ENCODE measurements at places on chromosomes 3 and 15.

GRCh38 chr3:65635657-65636056 lies 403.1 kb downstream of the MAGI1 start:
- no peak for DNase-seq

DNA sequence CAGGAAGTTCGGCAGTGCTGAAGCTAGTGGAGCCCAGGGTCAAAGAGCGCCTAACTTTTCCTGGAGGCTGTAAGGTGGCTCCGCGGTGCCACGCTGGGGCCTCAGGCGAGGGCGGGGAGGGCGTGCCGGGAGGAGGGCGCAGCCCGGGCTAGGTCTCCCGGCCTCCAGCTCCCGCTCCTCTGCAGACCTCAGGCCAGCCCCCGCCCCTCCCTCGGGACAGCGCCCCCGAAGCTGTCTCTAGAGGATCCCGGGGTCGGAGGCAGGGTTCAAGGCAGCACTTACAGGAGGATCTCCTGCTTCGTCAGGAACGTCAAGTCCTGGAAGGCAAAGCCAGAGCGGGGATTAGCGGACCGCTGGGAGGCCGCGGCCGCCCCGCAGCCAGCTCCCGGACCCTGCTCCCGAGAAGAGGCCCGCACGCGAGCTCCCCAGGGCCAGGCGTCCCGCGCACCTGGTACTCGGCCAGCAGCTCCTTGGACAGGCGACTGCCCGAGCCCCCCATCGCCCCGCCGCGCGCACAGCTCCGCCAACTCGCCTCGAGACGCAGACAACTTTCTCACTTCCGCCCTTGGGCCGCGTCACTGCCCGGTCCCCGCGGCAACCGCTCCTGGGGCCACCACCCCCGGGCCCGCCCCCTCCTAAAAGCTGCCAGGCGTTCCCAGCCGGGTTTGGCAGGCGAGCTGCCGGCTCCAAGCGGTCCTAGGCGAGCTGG lies at the start of gene CIB1:
Gene CIB1, minus strand, starts transcription at position 555 of the 709 bp plus-strand sequence. Its CDS starts 56 bp downstream, at position 499.
- peak; percentile 98 for DNase-seq

- no peak for DNase-seq
Measured at GRCh38 chr15:33330931-33331330, 20.2 kb downstream of the RYR3 start.

DNA sequence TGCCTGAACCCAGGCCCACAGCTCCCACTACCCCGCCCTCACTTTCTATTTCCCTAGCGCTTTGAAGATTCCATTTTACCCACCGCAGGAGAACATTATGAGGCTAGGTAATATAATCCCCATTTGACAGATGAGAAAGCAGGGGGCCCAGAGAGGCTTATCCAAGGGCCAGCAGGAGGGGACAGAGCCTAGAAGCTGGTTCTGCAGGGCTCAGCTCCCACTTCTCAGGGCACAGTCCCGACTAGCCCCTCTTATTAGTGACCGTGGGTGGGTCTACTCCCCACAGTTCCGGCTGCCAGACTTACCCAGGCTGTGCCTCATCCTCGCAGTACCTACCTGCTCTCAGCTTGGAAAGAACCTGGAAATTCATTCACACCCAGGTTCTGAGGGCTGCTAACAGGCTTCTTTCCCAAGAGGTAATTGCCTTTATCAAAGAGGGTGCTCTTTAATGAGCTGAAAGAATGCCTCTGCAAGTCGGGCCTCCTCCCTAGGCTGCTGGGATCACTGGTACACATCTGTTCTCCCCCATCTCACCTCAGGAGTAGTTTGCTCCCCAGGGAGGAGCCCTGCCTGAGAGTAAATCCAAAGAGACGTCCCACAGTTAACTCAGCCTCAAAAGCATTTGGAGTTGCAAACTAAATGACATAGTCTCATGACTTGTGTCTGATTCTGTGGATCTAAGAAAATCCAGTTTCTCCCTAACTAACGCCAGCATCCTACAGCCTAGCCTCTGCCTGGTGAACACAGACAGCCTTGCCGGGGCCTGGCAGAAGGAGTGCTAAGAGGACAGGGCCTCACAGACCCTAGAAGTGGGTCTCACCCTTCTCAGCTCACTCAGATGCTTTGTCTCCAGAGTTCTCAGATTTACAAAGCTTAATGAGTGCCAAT lies 125.0 kb downstream of the CHSY1 start:
- no peak for DNase-seq

GRCh38 chr3:183252973-183253527 lies at the start of gene B3GNT5:
Gene B3GNT5, plus strand, starts transcription at chr3:183253253. Its CDS starts 16,546 bp downstream, at chr3:183269799.
- DNase-seq: no peak

DNA sequence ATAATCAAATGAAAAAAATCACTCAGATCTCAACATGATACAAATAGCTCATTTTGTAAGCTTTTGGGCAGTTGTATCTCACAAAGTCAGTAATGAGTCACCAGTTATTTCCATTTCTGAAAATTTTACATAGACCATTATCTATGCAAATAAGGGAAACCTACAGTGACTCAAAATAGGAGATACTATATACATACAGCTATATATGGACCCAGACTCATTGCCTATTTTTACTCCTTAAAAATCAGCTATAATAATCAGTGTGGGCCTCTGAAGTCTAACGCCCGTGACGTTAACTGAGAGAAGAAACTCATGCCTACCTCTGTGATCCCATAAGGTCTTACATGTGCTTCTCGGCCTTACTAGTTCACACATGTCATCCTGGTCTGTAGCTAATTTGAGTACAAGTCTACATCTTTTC lies 31.6 kb downstream of the LRIG1 start:
- no peak for DNase-seq

DNA sequence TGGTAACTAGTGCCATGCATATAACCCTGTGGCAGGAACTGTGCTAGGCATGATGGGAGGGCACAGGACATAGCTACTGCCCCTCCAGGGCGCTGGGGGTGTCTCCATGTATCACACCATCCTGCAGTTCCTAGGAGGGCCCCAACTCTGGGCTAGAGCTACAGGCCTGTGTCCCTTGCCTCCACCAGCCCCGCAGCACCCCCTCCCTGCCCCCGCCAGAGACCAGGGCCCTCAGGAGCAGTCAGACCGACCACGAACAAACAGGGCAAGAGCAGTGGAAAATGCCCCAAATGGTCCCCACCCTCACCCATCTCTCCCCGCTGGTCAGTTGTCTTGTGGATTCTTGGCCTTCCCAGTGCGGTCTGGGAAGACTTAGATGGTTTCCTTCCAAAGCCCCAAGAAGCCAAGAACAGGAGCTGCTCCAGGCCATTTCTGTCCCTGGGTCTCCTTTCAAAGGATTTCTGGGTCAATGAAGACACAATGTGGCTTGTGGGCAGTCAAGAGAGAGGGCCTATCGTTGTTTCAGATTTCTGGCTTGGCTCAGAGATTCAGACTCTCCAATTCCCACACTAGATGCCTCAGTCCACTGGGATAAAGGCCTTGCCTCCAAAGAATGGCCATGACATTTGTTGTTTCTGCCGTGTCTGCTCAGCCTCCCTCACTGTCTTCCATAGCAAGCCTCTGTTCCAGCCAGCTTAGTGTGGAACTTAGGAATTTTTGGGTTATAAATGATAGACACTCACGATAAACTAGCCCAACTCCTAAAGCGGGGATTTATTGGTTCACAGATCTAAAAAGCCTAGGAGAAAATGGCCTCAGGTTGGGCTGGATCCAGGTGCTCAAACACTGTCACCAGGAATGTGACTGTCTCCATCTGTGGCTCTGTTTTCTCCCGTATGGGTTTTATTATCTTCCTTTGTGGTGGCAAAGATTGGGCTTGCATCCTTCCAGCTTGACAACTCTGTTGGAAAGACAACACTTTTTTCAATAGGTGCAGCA lies 80.6 kb downstream of the LSM3 start:
- DNase-seq: no peak

GRCh38 chr15:81297603-81298575 lies 26.1 kb downstream of the STARD5 start:
- DNase-seq: no peak

DNA sequence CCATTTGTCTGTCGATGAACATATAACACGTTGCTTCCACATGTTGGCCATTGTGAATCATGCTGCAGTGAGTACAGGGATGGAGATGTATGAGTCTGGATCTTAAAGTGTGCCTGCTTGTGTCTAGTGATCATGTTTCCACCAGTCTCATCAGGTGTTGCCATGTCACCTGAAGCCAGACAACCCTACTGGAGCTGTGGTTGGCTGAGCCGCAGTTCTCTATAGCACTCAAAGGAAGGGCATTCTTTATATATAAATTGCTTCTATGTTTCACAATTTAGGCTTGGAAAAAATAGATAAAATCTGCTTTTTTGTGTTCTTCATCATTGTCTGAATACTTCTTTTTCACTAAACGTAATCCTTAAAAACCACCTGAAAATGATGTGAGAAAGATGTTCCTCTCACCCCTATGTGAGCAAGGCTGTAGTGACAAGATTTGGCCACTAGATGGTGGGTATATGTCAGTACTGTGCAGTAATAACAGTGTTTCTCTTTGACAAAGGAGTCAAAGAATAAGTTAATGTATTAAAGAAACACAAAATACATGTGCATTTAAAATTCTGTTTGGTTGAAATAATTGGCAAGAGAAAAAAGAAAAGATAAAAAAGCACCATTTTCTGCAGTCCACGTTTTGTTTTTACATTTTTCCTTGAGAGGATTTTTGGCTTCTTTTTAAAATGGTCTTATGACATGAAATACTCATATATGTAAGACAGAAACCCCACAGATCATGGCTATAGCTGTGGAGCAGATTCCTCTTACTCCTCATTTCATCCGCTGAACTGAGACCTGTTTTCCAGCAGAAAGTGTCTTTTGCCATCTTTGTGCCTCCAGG lies 394.5 kb upstream of the DPPA4 start:
- DNase-seq: peak; percentile 11

DNA sequence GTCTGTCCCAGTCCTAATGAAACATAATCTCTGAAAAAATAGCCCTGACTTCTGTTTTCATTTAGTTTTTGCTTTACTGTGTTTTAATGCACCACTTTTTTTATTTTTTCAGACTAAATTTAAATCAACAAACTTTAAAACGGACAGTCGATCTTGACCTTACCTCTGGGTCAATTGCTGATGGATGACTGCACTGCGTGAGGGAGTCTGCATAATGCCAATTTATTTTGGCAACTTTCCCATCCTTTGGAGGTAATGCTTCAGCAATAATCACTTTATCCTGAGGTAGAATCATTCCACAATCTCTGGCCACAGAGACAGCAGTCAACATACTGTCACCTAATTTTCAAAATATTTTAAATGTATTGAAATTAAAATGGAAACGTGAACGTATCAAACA lies 32.5 kb upstream of the GP5 start:
- no peak for DNase-seq

Data from activated naive CD4-positive, alpha-beta T cell (primary cell).